ENCODE measurements at places on chromosomes 2 and 18. TPM values are rescaled to one million over a fixed set of nuclear protein-coding genes. Genes with fewer than 3 reads are reported as not detected.

DNA sequence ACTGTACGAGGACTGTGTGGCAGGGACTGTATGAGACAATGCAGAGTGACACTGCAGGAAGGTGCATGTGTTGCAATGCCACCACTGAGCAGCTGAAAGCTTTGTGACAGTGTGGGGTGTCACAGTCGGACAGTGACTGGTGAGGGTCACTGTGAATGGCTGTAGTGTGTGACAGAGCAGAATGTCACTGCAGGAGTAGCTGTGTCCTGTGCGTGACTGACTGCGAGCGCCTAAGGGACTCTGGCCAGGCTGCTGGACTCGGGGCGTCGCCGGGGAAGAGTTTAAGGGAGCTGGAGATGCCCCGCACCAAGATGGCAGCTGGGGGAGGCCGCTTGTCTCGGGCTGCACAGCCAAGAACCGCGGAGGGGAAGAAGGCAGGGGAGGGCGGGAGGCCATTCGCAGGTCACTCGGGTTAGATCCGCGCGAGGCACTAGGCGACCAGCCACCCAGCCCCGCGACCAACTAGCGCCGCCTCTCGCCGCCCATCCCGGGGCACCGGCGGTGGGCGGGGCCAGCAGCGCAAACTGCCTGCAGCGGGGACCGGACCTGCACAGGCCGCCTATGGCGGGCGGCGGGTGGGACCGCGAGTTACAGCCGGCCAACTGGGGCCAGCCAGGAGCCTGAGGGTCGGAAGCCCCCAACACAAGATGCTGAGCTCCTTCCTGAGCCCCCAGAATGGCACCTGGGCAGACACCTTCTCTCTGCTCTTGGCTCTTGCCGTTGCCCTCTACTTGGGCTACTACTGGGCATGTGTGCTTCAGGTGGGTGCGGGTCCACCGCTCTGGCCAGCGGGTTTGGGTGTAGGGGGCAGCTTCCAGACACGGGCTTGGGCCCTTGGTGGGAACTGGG is at the start of gene ABHD1:
Gene ABHD1, plus strand, starts transcription at position 514 of the 849 bp plus-strand sequence. Its CDS starts 134 bp downstream, at position 648.
- DNase-seq, result no peak

The TRIM54 gene
- not detected for total RNA-seq

GRCh38 chr2:239944694-239945551 is 80.2 kb downstream of the NDUFA10 start:
- DNase-seq, result no peak

The EVX2 gene
- not detected for total RNA-seq

The SAG gene
- not detected for total RNA-seq

DNA sequence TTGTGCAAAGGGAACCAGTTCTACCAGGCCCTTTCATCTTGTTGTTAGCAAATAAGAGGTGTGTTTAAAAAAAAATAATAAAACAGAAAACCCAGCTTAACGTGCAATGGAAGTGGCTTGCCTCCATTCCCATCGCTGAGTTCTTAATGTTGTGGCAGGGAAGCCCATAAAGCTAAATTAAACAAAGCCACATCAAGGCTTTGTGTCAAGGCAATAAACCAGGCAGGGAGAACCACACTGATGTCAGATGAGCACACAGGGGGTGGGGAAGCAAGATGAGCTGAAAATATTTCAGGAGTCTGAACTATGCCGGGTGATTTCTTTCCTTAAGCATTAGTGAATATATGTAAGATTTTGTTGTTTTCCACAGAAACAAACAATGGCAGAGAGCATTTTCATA is 73.5 kb downstream of the PHLPP1 start:
- no peak for DNase-seq

The SKA1 gene
- total RNA-seq, result 1.7 TPM

The STON1 gene
- 7.3 TPM for total RNA-seq

The PDE1A gene
- 0.06 TPM for total RNA-seq

The REG1B gene
- total RNA-seq, result not detected

DNA sequence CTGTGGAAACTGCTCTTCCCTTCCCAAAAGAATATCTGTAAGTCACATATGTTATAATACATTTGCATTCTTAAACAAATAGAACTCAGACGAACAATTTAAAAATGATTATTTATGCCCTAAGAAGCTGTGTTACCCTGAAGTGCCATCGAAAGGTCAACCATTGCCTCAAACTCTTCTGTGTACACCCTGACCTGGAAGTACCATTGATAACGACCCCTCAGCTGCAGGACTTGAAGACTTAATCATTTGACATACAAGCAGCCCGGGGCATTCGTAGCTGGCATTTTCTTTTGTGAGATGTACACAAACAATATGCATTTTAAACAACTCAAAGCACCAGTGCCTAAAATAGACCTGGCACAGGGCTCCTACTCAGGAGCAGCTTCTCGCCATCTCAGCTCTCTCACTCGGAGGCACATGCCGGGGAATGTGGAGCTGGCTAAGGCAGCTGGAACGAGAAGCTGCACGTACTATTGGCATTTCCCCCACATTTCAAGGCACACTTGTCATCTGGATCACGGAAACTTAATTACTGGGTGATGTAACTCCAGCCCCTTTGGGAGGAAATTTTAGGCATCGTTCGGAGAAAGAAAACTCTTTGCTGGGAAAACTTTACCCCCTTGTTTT is 170.0 kb upstream of the GALNT5 start:
- no peak for DNase-seq

GRCh38 chr2:224308272-224308911 is 93.5 kb downstream of the FAM124B start:
- no peak for DNase-seq

- no peak for DNase-seq
Observed at GRCh38 chr18:8705961-8706790, 820 bp downstream of the MTCL1 start.

DNA sequence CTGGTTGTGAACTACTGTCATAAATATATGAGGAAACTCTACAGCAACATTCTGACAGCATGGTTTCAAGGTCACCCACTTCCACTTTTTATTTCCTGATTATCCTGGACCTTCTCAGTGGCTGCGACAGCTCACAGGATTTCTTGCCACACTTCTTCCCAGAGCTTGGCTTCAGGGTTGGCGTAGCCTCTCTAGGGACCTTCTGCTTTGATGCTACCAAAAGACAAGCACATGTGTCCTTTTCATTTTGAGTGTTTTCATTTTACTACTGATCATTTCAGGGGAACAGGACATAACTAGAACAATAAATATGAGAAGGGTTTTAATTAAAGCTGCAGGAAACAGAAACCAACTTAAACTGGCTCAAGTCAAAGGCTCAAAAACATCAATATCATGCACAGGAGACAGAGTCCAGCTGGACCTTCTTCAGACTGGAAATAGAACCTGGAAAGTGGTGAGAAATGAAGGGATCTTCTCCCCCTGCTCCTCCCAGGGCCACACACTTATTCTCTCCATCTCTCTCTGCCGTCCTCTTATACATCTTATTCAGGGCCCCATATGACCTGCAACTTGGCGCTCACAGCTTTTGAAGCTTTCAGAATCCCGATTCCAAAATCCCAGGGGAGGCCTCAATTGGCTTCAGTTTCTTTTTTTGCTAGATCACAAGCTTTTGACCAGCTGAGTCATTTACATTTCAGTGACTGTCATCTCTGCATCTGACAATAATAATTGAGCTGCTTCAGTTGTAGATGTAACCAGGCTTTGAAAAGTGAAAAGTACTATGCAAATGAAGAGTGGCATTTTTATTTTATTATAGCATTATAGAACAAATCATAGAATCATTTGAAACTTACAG is 9.7 kb downstream of the VIT start:
- DNase-seq, result no peak

The REL gene
- 17.3 TPM for total RNA-seq

The STAT4 gene
- 0.44 TPM for total RNA-seq
